ENCODE measurements at places on chromosomes 2 and 18.

GRCh38 chr2:80335411-80335810 is 30.9 kb upstream of the LRRTM1 start:
- H3K36me3 ChIP-seq: peaks cover 2% of the 10 kb centered on the region
- no peak overlapping the region for H3K27ac ChIP-seq
- H3K4me1 ChIP-seq: no peaks in the 10 kb centered on the region
- no peak for DNase-seq
- no peaks in the 10 kb centered on the region for H3K27me3 ChIP-seq

DNA sequence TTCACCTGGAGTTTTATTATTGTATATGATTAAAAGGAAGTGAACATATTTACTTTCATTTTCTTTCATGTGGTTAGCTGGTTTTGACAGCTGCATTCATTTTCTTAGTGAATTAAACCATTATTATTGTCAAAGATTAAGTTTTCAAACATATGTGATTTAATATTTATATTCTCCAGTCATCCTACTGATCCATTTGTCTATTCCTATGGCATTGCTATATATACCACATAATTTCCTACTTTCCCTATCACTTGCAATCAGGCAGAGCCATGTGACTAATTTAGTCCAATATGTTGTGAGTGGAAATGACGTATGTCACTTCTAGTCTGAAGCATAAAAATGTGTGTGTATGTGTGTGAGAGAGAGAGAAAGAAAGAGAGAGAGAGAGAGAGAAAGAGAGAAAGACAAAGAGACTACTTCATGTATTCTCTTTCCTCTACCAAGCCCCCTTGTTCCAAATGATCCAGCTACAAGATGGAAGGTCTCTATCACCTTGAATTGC is 12.0 kb upstream of the TACR1 start:
- peaks cover 6% of the 10 kb centered on the region for H3K4me1 ChIP-seq
- peak overlapping the region; percentile 69 for H3K27ac ChIP-seq
- H3K27me3 ChIP-seq: peaks cover 38% of the 10 kb centered on the region
- no peak for DNase-seq

GRCh38 chr2:229170171-229170570 is 100.9 kb downstream of the PID1 start:
- H3K27me3 ChIP-seq: no peaks in the 10 kb centered on the region
- H3K4me1 ChIP-seq: no peaks in the 10 kb centered on the region
- H3K36me3 ChIP-seq: no peaks in the 10 kb centered on the region
- no peak overlapping the region for H3K4me3 ChIP-seq
- no peak overlapping the region for H3K27ac ChIP-seq

DNA sequence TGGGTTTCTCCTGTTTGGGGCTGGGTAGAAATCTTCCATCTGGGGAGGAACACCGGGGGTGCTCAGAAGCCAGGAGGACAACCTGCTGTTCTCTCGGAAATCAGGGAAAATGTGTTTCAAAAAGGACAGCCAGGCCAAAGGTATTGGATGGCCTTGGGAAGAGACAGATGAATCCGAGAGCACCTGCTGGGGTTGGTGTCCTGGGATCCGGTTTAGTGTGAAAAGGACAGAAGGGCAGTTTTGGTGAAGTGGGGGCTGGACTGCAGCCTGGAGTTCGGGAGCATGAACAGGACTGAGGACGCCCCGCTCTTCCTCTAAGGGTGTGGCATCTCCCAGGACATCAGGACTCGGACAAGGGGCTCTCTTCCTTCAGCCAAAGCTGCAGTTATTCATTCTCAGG is 24.9 kb upstream of the SNTG2 start:
- peaks cover 29% of the 10 kb centered on the region for H3K27me3 ChIP-seq
- H3K4me1 ChIP-seq: no peaks in the 10 kb centered on the region
- DNase-seq: no peak
- H3K36me3 ChIP-seq: no peaks in the 10 kb centered on the region
- no peak overlapping the region for H3K27ac ChIP-seq

DNA sequence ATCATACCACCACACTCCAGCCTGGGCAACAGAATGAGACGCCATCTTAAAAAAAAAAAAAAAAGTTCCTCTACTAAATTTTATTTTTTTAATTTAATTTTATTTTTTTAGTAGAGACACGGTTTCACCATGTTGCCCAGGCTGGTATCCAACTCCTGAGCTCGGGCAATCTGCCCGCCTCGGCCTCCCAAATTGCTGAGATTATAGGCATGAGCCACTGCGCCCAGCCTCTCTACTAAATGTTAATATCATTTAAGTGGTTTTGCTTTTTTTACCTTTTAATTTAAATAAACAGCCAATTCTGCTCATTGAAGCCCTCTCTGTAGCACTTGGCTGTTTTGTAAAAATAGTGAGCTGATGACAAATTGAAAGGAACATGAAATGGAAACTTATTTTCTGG is 9.2 kb downstream of the RAB17 start:
- H3K36me3 ChIP-seq: no peaks in the 10 kb centered on the region
- H3K4me3 ChIP-seq: no peak overlapping the region
- no peak for DNase-seq
- H3K27ac ChIP-seq: no peak overlapping the region
- H3K4me1 ChIP-seq: no peaks in the 10 kb centered on the region

DNA sequence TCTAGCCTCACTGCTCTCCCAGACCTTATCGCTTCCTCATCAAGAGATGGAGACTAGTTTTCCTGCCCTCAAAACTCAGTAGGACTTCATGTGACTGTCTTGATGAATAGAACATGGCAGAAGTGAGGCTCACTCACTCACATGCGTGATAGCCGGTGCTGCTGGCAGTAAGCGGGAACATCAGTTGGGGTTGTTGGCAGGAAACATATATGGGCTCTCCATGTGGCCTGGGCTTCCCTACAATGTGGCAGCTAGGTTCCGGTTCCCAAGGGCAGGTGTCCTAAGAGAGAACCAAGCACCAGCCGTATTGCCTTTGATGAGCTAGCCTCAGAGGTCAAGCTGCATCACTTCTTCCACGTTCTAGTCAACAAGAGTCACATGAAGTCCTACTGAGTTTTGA is 15.2 kb upstream of the FAHD2A start:
- DNase-seq: no peak
- H3K4me3 ChIP-seq: no peak overlapping the region
- no peaks in the 10 kb centered on the region for H3K4me1 ChIP-seq
- H3K36me3 ChIP-seq: no peaks in the 10 kb centered on the region
- no peak overlapping the region for H3K27ac ChIP-seq

- H3K4me1 ChIP-seq: peaks cover 56% of the 10 kb centered on the region
- DNase-seq: no peak
- peak overlapping the region; percentile 89 for H3K27ac ChIP-seq
- no peaks in the 10 kb centered on the region for H3K27me3 ChIP-seq
- H3K36me3 ChIP-seq: peaks cover 44% of the 10 kb centered on the region
Observed at GRCh38 chr18:59904011-59904601, 4.3 kb downstream of the PMAIP1 start.

- no peak for DNase-seq
- peaks cover 62% of the 10 kb centered on the region for H3K4me1 ChIP-seq
- H3K36me3 ChIP-seq: peaks cover 49% of the 10 kb centered on the region
- peak overlapping the region; percentile 78 for H3K4me3 ChIP-seq
Observed at GRCh38 chr2:174595891-174596397, 1.7 kb downstream of the WIPF1 start.

GRCh38 chr2:8488001-8488738 is 193.7 kb upstream of the ID2 start:
- peaks cover 41% of the 10 kb centered on the region for H3K4me1 ChIP-seq
- no peaks in the 10 kb centered on the region for H3K27me3 ChIP-seq
- peaks cover 2% of the 10 kb centered on the region for H3K36me3 ChIP-seq
- peak overlapping the region; percentile 98 for H3K27ac ChIP-seq
- DNase-seq: peak; percentile 76

GRCh38 chr2:105611811-105612424 is 132.8 kb upstream of the NCK2 start:
- H3K36me3 ChIP-seq: no peaks in the 10 kb centered on the region
- H3K27me3 ChIP-seq: no peaks in the 10 kb centered on the region
- no peak overlapping the region for H3K4me3 ChIP-seq
- H3K4me1 ChIP-seq: no peaks in the 10 kb centered on the region

GRCh38 chr18:1014951-1015624 is 110.4 kb downstream of the ADCYAP1 start:
- no peak overlapping the region for H3K27ac ChIP-seq
- no peak overlapping the region for H3K4me3 ChIP-seq
- H3K27me3 ChIP-seq: no peaks in the 10 kb centered on the region
- H3K36me3 ChIP-seq: no peaks in the 10 kb centered on the region

DNA sequence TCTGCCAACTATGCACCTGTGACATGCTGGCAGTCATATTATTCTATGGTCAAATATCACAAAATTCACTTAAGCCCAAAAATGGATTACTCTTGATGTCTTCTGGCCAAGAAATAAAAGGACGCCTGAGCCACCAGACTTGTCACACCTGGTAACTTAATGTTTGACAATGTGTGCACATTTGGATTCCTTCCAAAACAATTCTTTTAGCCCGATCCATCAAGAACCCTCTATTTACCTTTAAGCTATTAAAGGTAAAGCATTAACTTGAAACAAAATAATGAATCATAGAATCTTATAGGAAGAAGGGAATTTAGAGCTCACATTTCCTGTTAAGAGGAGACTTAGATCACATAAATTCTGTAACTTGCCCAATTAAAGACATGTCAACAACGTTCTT is 46.5 kb upstream of the NFU1 start:
- H3K4me3 ChIP-seq: no peak overlapping the region
- no peak for DNase-seq
- peaks cover 46% of the 10 kb centered on the region for H3K36me3 ChIP-seq

- DNase-seq: no peak
- no peaks in the 10 kb centered on the region for H3K36me3 ChIP-seq
- no peak overlapping the region for H3K4me3 ChIP-seq
- H3K4me1 ChIP-seq: no peaks in the 10 kb centered on the region
Observed at GRCh38 chr2:234796045-234796591, 155.7 kb upstream of the SH3BP4 start.

DNA sequence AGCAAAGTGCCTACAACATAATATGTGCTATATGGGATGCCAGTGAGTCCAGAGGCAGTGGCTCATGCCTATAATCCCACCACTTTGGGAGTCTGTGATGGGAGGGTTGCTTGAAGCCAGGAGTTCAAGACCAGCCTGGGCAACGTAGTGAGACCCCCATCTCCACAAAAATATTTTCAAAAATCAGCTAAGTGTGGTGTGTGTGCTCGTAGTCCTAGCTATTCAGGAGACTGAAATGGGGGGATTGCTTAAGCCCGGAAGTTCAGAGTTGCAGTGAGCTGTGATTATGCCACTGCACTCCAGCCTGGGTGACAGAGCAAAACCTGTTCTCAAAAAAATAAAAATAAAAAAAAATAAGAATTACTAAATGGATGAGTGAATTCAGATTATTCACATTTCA is 23.4 kb downstream of the OTX1 start:
- peaks cover 30% of the 10 kb centered on the region for H3K27me3 ChIP-seq
- H3K36me3 ChIP-seq: no peaks in the 10 kb centered on the region
- H3K27ac ChIP-seq: no peak overlapping the region

DNA sequence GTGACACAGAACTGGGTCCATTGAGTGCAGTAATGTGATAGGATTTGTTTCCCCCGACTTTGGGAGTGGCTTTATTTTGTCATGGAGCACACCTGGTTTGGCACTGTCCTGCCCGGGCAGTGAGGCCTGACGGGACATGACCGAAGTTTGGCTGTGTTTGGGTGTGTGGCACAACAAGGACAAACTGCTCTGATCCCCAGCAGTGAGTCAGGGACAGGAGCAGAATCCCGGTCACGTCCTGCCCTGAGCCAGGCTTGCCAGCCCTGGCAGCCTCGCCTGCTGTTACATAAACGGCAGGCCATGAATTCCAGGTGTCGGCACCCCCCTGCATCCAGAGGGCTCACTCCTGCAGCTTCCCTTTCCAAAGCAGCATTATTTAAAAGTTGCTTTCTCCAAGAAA is 45.7 kb downstream of the IMPA2 start:
- no peaks in the 10 kb centered on the region for H3K4me1 ChIP-seq
- no peak overlapping the region for H3K27ac ChIP-seq
- H3K27me3 ChIP-seq: no peaks in the 10 kb centered on the region
- no peaks in the 10 kb centered on the region for H3K36me3 ChIP-seq
- H3K4me3 ChIP-seq: no peak overlapping the region

DNA sequence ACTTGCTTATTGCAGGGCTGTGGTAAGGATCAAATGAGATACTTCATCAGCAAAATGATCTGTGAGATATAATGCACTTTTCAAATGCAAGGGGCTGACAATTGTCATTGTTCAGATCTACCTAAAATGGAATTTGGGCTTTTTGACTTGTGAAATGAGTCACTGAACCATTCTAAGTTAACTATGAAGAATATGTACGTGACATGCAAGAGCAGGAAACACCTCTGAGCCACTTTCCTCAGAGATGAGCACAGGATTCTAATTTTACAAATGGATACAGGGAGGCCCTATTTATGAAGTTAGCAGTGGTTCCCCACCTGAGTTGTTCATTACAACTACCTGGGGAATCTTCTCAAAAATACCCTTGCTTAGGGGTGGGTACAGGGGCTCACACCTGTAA is 26.7 kb downstream of the CTLA4 start:
- H3K27ac ChIP-seq: no peak overlapping the region
- H3K4me1 ChIP-seq: no peaks in the 10 kb centered on the region
- H3K36me3 ChIP-seq: no peaks in the 10 kb centered on the region
- no peak overlapping the region for H3K4me3 ChIP-seq
- DNase-seq: no peak

GRCh38 chr2:235658351-235659174 is 164.7 kb downstream of the AGAP1 start:
- H3K27me3 ChIP-seq: peaks cover 63% of the 10 kb centered on the region
- H3K27ac ChIP-seq: no peak overlapping the region
- DNase-seq: no peak
- H3K36me3 ChIP-seq: peaks cover 1% of the 10 kb centered on the region
- peaks cover 22% of the 10 kb centered on the region for H3K4me1 ChIP-seq
- no peak overlapping the region for H3K4me3 ChIP-seq

GRCh38 chr2:10720947-10721395 is 459 bp upstream of the ATP6V1C2 start:
- H3K27ac ChIP-seq: no peak overlapping the region
- no peak for DNase-seq
- peak overlapping the region; percentile 52 for H3K4me3 ChIP-seq
- no peaks in the 10 kb centered on the region for H3K4me1 ChIP-seq
- H3K27me3 ChIP-seq: peaks cover 57% of the 10 kb centered on the region

DNA sequence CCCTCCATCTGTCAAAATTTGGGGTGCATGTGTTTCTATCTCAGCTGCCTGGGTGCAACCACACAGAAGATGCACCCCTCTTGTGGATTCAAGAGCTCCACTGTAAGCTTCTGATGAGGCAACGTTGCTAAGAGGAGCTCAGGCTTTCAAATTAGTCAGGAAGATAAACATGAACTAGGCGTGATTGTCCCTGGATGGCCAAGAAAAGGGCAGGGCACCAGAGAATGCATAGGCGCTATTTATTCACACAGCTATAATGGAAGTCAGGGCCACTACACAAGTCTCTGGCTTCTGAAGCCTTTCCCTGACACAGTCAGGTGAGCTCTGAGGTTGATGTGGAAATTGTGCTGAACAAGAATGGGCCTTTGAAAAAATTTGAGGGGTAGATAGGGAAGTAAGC is 1466.0 kb upstream of the CELF4 start:
- no peak overlapping the region for H3K4me3 ChIP-seq
- no peaks in the 10 kb centered on the region for H3K27me3 ChIP-seq
- DNase-seq: no peak
- no peaks in the 10 kb centered on the region for H3K4me1 ChIP-seq
- H3K36me3 ChIP-seq: no peaks in the 10 kb centered on the region

GRCh38 chr2:27581417-27582128 is 1.3 kb upstream of the ZNF512 start:
- H3K36me3 ChIP-seq: peaks cover 8% of the 10 kb centered on the region
- DNase-seq: no peak
- H3K27me3 ChIP-seq: no peaks in the 10 kb centered on the region
- peaks cover 38% of the 10 kb centered on the region for H3K4me1 ChIP-seq
- no peak overlapping the region for H3K27ac ChIP-seq
